ENCODE measurements at places on chromosomes 11 and 22.
A peak's percentile ranks its signal among the peaks of the same experiment; 100 is the strongest.

- DNase-seq, result no peak
These were observed 104.8 kb downstream of the ARHGAP42 start for GRCh38 chr11:100791860-100792259.

DNA sequence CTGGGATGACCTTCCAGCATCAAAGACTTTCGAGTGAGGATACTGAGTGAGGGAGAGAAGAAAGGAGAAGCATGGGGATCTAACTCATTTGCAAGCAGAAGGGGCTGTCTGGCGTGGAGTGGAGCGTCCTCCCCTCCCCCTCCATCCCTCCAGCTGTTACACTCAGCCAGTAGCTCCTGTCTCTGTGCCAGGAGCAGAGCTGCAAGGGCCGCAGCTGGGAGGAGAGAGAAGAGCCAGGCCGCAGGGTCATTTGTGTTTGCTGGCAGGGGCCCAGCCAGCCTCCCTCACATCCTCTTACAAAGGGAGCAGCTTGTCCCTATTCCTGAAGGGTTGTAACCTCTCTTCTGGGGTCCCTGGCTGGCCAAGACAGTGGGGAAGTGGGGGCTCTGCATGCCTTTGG is 57.9 kb downstream of the NECTIN1 start:
- peak; percentile 97 for DNase-seq

DNA sequence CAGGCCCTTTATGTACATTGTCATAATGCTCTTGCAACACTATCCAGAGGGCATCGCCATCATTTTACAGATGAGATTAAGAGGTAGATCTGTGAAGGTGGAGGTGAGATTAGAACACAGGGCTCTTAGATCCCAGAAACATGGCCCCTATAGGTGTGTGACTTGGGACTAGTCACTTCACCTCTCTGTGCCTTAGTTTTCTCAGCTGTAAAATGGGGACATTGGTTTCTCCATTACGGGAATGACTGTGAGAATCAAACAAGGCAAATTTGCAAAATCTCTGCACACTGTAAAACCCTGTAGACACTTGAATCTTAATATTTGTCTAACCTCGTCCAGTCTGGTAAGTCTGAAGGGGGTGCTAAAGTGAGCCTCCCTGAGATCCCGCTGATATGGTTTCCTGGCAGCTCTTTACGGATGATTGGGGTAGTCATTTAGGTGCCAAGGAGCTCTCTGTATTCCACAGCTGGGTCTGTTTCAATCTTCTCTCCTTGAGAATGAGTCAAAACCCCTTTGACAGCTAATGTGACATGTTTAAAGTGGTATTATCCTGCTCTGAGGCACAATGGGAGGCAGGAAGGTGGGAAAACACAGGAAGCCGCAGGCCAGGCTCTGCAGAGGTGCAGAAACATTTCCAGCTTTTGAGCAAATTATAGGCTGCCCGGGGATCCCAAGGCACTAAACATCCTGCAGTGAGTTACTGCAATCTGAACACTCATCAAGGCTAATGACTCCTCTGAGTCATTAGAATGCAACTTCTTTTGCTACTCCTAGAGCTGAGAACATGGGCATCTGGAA is 140.8 kb downstream of the CCDC81 start:
- DNase-seq, result peak; percentile 93

DNA sequence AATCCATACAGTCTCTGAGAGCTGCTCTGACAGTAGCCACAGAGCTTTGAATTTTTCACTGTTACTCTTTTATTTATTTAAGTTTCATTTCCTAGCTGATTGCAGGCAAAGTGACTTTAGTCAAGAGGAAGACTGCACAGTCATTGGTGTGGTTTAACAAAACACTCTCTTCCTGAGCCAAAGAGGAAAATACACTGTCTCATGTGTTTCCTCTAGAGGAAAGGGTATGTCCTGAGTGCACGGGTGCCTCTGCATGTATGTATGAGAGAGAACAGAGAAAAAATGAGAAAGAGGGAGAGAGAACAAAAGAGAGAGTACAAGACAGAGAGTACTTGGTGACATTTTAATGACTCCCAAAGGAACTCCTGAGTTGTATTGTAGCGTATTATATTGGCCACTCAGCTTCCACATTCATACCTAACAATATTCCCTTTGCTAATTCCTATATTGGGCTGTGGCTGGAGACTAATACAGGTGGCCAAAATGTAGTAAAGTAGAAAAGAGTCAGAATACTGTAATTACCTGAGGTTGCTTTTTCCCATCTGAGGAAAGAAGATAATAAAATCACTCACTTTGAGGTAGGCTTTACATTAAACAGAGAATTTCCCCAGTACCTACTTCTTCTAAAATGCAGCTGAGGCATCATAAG is at the start of gene OR4D9:
OR4D9 (plus strand) TSS at position 599 of the 649 bp plus-strand sequence. CDS start 3,374 bp downstream, outside the sequence.
- DNase-seq, result no peak

- no peak for DNase-seq
These were observed 569.9 kb upstream of the CADM1 start for GRCh38 chr11:116073854-116074837.

DNA sequence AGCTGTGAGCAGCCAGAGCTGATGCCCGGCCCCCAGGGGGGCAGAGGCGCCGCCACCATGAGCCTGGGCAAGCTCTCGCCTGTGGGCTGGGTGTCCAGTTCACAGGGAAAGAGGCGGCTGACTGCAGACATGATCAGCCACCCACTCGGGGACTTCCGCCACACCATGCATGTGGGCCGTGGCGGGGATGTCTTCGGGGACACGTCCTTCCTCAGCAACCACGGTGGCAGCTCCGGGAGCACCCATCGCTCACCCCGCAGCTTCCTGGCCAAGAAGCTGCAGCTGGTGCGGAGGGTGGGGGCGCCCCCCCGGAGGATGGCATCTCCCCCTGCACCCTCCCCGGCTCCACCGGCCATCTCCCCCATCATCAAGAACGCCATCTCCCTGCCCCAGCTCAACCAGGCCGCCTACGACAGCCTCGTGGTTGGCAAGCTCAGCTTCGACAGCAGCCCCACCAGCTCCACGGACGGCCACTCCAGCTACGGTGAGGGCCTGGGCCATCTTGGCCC is 6.1 kb downstream of the CDC42EP1 start:
- no peak for DNase-seq

DNA sequence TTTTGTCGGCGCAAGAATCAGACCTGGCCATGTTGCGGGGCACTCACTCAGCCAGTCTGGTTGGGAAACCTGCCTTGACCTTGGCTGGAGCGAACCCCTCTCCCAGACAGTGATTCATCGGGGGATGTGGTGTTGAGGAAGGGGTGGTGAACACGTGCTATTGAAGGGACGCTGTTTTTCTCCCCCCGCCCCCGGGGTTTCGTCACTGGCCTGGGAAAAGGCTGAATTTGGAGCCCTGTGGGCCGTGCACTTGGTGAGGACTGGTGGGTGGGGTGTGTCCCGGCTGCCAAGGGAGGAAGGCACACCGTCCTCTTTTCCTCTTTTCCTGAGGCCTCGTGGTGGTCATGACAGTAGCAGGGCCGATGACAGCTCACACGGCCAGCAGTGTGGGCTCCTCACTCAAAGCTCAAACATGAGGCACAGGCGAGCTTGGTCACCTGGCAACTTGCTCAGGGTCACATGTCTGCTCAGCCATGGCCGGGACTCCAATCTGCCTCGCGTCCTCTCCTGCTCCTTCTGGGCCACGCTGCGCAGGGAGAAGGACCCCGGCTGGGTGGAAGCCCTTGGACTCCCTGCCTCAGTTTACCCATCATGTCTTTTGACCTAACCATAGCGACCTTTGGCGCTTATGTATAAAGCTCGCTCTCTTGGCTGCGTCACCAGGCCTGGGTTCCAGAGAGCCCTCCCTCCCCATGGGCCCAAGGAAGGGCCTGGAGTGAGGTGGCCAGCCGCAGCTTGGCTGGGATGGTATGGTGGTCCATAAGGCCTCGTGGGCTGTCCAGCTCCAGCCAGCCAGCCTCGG is 49.4 kb downstream of the SMIM38 start:
- DNase-seq, result no peak

- DNase-seq, result peak; percentile 72
These were observed 31.6 kb upstream of the JAM3 start for GRCh38 chr11:134037046-134037908.

- DNase-seq, result peak; percentile 80
These were observed at the start of gene GAS2L1 for GRCh38 chr22:29306175-29306834. Gene GAS2L1, plus strand, starts transcription at chr22:29306650. Its CDS starts 1,456 bp downstream, at chr22:29308106.

- DNase-seq, result no peak
These were observed 659 bp upstream of the TEAD1 start for GRCh38 chr11:12673601-12673923.

- peak; percentile 75 for DNase-seq
These were observed 39.4 kb downstream of the CEP57 start for GRCh38 chr11:95829580-95830259.

DNA sequence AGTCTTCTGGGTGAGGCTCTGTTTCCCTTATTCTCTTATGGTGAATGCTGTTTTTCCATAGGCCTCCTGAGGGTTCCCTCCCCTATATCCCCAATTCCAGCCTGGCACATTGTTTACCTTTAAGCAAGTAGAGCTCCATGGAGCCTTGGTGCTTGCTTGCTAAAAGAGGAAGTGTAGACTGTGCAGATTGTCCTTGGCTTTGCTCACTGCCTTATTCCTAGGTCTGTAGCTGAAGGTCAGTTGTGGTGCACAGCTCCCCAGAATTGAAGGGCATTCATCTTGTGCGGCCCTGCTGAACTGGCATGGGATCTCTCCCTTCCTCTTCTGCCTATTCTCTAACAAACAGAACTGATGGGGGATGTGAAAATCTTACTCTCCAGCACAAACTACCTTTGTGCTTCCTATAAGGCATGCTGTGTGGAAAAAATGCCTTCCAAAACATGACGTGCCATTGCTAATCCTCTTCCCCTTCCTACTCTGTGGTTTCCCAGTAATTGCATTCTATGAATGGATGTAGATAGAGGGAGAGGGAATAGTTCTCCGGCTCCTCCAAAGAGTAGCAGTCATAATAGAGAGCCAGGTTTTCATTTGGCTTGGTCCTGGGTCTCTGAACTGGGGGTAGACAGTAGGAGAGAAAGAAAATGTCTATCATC is 34.2 kb upstream of the PLET1 start:
- peak; percentile 62 for DNase-seq

GRCh38 chr11:126354631-126355323 is 709 bp upstream of the ST3GAL4 start:
- DNase-seq, result no peak

- DNase-seq, result no peak
These were observed 16.1 kb downstream of the RTN4R start for GRCh38 chr22:20251981-20252380.
